ENCODE measurements at places on chromosomes 6 and 20.

DNA sequence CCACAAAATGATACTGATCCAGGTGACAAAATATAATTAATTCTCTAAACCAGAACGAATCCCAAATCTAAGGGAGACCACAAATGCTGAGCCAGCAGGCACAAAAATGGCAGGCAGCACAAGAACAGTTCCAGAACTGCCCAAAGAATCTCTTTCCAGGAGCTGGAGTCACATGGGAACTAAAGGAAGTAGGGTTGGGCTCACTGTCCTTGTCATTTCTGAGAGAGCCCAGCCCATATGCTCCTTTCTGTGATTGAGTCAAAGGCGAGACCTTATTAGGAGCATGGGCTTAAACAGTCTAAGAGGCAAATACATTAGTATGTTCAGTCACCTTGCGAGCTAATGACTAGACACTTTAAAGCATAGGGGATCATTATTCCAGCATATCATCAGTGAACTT, 327.6 kb upstream of the ARID1B start:
- DNase-seq, result no peak

DNA sequence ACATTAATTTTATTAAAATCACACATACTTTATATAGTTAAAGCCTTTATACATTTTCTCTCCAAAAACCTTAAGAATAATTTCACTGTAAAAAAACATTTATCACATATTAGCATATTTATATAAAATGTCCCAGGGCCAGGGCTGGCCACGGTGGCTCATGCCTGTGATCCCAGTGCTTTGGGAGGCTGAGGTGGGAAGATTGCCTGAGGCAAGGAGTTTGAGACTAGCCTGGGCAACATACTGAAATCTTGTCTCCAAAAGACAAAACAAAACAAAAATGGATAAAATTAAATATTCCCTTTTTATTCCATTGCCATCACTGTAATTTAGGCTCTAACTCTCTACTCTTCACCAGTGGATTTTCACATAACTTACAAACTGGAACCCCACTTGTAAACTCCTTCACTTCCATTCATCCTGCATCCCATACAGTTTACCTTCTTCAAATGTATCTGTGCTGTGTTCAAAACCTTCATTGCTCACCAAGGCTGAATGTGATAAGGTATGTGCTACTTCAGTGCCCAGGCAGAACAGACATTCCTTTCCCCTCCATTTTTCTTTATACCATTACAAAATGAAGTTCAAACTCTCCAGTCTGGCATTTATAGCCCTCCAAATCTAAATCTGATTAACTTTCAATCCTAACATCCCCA, 42.9 kb upstream of the PIM1 start:
- no peak for DNase-seq

- no peak for DNase-seq
Measured at GRCh38 chr6:134674562-134674961, 275.3 kb downstream of the ALDH8A1 start.

DNA sequence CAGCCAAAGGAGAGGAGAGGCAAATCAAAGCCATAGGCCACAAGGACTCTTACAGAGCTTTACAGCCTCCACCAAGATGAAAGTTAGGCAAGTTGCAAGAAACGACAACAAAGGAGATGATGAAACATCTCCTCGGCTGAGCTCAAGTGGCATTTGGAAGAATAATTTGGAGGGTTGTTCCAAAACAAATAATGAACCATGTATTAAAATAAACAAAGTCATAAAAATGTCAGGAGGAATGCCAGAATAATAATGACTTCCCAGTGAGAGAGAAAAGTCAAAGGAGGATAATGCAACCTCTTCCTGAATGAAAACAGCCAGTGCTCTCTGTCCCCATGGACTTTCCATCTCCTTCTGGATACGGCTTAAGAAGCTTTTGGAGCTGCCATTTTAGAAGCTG, 371.4 kb upstream of the ID4 start:
- no peak for DNase-seq

DNA sequence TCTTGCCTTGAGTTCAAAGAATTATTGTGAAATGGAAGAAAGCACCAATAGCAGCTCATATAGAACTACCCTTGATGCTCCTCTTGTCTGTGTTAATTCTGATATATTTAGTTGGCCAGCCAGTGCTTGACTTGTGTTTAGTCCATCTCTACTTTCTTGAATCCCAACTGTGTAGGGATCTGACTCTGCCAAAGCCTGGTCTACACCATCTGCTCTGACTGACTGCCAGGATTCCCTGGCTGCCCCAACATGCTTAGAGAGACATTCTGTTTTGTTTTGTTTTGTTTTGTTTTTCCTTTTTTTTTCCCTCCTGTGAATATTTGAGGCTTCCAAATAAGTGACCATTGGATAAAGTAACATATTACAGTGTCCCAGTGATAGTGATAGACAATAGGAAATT, 953.7 kb upstream of the MANEA start:
- DNase-seq, result no peak

GRCh38 chr6:19587238-19587942, 249.8 kb upstream of the ID4 start:
- no peak for DNase-seq

DNA sequence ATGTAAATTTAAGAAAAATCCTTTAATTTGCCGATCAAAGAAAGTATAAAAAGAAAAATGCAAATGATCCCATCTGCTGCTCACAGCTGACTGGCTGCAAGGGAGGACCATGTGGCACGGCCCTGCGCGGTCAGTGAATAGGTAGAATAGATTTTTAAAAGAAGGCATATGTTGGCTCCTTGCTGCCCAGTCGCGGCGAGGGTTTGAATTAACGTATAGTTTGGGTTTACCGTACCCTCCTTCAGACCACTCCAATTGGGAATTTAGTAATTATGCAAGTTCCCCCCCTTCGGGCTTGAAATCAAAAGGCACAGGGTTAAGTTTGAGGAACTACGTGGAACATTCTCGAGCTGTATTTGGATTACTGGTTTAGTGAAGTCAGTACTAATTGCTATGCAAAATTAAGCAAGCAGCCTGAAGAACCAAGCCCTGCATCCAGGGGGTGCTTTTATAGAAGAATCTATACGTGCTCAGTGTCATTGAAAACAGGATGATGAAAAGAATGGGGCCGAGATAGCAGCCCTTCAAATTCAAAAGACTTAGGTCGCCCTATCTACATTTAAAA, 1.1 kb upstream of the BEND3 start:
- no peak for DNase-seq

- no peak for DNase-seq
Measured at GRCh38 chr20:47561603-47562583, 60.2 kb downstream of the NCOA3 start.

DNA sequence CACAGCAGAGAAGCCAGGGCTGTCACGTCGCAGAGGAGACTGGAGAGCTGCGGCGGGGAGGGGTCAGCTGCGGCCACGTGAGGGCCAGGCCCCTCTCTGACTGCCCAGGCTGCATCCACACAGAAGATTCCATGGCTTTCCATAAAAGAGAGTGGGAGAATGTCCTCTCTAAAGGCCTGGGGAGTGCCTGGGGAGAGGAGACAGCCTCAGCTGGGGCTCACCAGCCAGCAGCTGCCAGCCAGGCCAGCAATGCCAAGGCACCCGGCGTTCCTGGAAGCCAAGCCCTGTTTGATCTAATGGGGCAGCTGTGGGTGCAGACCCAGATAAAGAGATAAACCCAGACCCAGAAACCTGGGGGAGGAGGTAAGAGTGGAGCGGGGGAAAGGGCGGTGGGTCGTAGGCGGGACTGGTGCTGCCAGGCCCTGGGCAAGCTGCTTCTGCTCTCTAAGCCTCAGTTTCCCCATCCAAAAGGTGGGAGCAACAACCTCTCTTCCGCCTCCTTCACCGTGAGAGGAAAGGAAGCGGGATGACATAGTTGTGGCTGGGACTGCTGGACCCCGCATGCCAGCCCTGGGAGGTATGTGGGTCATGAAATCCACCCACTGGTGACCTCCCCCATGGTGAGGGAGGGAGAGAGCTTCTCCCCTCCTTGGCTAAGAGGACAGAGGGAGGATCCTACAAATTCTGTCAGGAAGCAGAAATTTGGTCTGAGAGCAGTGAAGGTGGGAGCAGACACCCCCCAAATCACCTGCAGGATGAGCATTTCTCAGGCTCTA, 3.1 kb upstream of the OSBPL2 start:
- no peak for DNase-seq

- no peak for DNase-seq
Measured at GRCh38 chr20:60535211-60535610, 577.0 kb downstream of the CDH26 start.

GRCh38 chr20:7853493-7853892, 86.8 kb downstream of the HAO1 start:
- no peak for DNase-seq

DNA sequence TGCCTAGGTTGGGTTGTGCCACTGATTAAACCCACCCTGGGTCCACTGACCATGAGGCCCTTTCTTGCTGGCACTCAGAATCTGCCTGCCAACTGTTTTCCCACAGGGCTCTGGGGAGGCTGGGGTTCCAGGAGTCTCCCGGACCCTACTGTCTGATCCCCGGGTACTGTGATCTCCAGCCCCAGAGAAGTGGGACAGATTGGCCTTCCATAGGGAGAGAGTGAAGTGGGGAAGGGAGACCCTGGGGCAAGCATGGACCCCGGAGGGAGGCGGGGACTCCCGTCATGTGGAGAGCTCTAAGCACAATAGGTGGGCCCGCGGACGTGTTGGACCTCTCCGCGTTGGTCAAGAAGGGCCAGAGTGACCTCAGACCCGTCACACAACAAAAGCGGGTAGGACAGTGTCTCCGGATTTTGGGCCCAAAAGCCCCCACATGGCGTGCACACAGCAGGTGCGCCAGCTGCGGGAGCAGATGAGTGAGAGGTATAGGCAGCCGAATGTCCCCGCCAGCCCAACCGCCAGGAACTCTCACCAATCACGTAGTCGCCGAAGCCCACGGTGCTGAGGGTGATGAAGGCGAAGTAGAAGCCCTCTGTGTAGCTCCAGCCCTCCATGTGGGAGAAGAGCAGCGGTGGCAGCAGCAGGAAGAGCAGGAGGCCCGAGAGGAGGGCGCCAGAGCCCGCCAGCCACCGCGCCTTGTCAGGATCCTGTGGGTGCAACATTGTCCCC, 10.6 kb downstream of the KCNK17 start:
- no peak for DNase-seq

- DNase-seq, result no peak
Measured at GRCh38 chr6:99507648-99508047, 7.6 kb downstream of the USP45 start.
